H1 (cell line): ENCODE measurements at places on chromosomes 1 and 21. TPM values are rescaled to one million over a fixed set of nuclear protein-coding genes. Genes with fewer than 3 reads are reported as not detected.

The VSIG8 gene
- not detected in 2 replicates for total RNA-seq

DNA sequence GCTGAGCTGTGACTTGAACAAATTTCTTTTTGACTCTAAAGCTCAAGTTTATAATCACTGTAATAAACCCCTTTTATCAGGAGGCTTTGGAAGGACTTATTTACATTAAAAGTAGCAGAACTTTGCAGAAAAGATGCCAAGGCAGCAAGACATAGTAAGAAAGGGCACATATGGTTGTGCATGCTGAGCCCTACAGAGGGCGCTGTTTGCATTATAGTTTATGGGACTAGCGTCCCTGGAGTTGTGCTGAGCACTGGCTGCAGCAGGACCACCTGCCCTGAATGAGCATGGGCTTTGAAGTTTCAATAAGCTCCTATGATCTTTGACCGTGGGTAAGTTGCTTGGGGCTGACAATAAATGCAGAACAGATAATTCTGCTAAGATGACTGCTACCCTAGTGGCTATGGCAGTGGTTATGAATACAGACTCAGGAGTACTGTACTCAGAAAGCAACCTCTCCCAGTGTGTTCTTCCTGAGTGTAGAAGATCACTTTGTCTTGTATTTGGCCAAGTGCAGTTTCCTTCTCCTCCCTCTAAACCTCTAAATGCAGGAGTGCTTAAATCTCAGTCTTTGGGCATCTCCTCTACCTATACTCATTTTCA lies 45.4 kb upstream of the USP1 start:
- no peaks in the 10 kb centered on the region for H3K36me3 ChIP-seq
- no peaks in the 10 kb centered on the region for H3K27me3 ChIP-seq
- H3K27ac ChIP-seq: no peak overlapping the region
- no peaks in the 10 kb centered on the region for H3K4me1 ChIP-seq
- no peak overlapping the region for H3K4me3 ChIP-seq

GRCh38 chr1:67619080-67619479 lies 65.9 kb upstream of the GADD45A start:
- no peaks in the 10 kb centered on the region for H3K4me1 ChIP-seq
- H3K4me3 ChIP-seq: no peak overlapping the region
- H3K27ac ChIP-seq: no peak overlapping the region

- H3K36me3 ChIP-seq: no peaks in the 10 kb centered on the region
- peak overlapping the region; percentile 66 for H3K4me3 ChIP-seq
- no peak overlapping the region for H3K27ac ChIP-seq
- H3K4me1 ChIP-seq: peaks cover 6% of the 10 kb centered on the region
- H3K27me3 ChIP-seq: peaks cover 22% of the 10 kb centered on the region
Observed at GRCh38 chr1:58815686-58816071, 31.8 kb upstream of the JUN start.

- H3K4me3 ChIP-seq: no peak overlapping the region
- H3K27ac ChIP-seq: no peak overlapping the region
- no peaks in the 10 kb centered on the region for H3K36me3 ChIP-seq
- no peaks in the 10 kb centered on the region for H3K27me3 ChIP-seq
- no peaks in the 10 kb centered on the region for H3K4me1 ChIP-seq
Observed at GRCh38 chr1:119228335-119229080, 88.1 kb upstream of the WARS2 start.
